ENCODE measurements at places on chromosomes 13 and 19. TPM values are rescaled to one million over a fixed set of nuclear protein-coding genes. Genes with fewer than 3 reads are reported as not detected.

GRCh38 chr19:452829-453228 is 8.0 kb downstream of the SHC2 start:
- DNase-seq: no peak
- H3K27me3 ChIP-seq: no peaks in the 10 kb centered on the region

- no peak for DNase-seq
- no peak overlapping the region for H3K4me3 ChIP-seq
- H3K27me3 ChIP-seq: no peaks in the 10 kb centered on the region
- peak overlapping the region; percentile 92 for H3K27ac ChIP-seq
- no peaks in the 10 kb centered on the region for H3K36me3 ChIP-seq
These were observed 39.6 kb upstream of the C1QTNF9 start for GRCh38 chr13:24269821-24270220.

DNA sequence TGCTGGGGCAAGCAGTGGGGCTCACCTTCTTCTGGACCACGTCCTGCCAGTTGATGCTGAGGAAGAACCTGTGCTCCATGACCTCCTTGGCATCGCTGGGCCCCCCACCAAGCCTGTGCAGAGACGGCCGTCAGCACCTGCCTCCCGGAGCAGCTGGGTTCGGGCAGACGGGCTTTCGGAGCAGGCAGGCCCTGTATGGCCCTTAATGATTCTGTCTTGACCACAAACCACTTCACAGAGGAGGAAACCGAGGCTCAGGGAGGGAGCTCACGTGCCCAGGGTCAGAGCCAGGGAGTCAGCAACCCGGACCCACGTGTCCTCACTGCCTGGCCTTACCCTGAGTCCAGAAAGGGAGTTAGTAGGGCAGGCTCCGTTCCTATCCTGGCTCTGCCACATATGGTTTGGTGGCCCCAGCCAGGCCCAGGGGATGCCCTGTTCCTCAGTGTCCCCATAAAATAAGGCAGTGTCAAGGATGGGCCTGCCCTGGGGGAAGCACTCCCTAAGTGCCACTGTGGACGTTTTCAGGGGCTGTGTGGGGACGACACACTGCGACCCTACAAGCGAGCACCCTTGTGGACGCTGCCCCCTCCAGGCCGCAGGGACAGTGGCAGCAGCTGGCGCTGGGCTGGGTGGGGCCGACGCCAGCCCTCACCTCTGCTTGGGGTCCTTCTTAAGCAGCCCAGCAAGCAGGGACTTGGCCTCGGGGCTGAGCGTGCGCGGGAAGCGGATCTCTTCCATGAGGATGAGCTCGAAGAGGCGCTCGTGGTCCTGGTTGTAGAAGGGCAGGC is 8.9 kb upstream of the CCNP start:
- no peak overlapping the region for H3K27ac ChIP-seq
- H3K4me1 ChIP-seq: peaks cover 8% of the 10 kb centered on the region
- DNase-seq: peak; percentile 41
- H3K27me3 ChIP-seq: no peaks in the 10 kb centered on the region

GRCh38 chr13:42075517-42075916 is 27.1 kb downstream of the DGKH start:
- H3K4me3 ChIP-seq: no peak overlapping the region
- no peaks in the 10 kb centered on the region for H3K27me3 ChIP-seq
- H3K36me3 ChIP-seq: no peaks in the 10 kb centered on the region
- DNase-seq: no peak

DNA sequence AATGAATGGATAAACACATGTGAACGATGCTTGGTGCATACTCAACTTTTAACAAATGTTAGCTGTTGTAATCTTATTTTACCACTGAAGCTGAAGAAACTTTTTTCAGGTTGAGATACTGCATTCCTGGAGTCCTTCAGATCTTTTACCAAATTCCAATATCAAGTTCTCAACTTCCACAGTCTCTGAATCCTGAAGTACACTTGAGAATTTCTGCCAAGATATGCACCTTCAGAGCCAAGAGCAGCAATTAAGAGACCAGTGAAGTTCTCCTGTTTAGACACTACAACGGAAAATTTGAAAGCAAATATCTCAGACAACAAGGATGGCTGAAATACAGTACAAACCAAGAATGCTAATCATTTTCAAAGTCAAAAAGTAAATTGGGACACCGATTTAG is 84.6 kb upstream of the MTIF3 start:
- H3K27ac ChIP-seq: no peak overlapping the region

GRCh38 chr13:41597348-41598041 is 140.1 kb downstream of the RGCC start:
- H3K27me3 ChIP-seq: no peaks in the 10 kb centered on the region
- no peak overlapping the region for H3K4me3 ChIP-seq
- H3K36me3 ChIP-seq: no peaks in the 10 kb centered on the region
- H3K27ac ChIP-seq: no peak overlapping the region
- DNase-seq: no peak
- peaks cover 10% of the 10 kb centered on the region for H3K4me1 ChIP-seq

Gene ZNF66
- 7.6 TPM for total RNA-seq

DNA sequence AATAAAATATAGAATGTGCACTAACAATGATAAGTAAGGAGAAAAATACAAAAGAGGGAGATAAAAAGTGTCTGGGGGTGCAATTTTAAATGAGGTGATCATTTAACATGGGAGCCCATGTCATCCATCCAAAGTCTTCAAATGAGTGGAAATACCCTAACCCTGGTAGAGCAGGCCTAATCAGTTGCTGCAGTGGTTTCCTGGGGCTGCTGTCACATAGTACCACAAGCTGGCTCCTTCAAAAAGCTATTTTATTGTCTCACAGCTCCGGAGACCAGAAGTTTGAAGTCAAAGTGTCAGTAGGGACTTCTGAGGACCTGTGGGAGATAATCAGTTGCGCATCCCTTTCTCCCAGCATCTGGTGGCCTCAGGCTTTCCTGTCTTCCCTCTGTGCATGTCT is 717.9 kb downstream of the DIAPH3 start:
- H3K4me3 ChIP-seq: no peak overlapping the region
- no peak overlapping the region for H3K27ac ChIP-seq
- H3K36me3 ChIP-seq: no peaks in the 10 kb centered on the region
- no peaks in the 10 kb centered on the region for H3K4me1 ChIP-seq
- DNase-seq: no peak

- H3K27me3 ChIP-seq: no peaks in the 10 kb centered on the region
- DNase-seq: no peak
- H3K4me1 ChIP-seq: peaks cover 76% of the 10 kb centered on the region
- H3K36me3 ChIP-seq: no peaks in the 10 kb centered on the region
- no peak overlapping the region for H3K27ac ChIP-seq
These were observed 35.7 kb downstream of the STK24 start for GRCh38 chr13:98541191-98541590.

DNA sequence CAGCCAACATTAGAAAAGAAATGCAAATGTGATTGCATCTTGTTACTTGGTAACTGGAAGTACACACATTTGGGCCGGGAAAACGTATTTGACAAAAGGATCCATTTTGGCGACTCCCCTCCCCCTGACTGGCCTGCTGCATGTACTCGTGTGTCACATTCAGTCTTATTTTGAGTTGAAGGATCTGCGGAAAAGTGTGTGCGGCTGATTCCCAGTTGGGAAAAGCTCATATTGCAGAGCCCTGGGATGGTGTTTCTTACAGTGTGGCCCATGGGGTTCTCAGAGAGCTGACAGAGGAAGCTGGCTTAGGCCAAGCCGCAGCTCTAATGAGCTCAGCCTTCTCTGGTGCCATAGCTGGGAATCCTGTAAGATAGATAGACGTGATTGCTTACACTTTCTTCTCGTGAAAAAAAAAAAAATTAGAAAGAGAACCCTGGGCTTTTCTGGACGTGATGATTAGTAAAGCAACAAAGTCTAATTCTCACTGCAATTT is 170.3 kb upstream of the ARGLU1 start:
- H3K27me3 ChIP-seq: no peaks in the 10 kb centered on the region
- no peaks in the 10 kb centered on the region for H3K4me1 ChIP-seq
- H3K27ac ChIP-seq: no peak overlapping the region
- no peaks in the 10 kb centered on the region for H3K36me3 ChIP-seq

- H3K4me1 ChIP-seq: peaks cover 34% of the 10 kb centered on the region
- no peak for DNase-seq
- H3K27me3 ChIP-seq: peaks cover 96% of the 10 kb centered on the region
- H3K4me3 ChIP-seq: peak overlapping the region; percentile 38
These were observed 14.9 kb downstream of the ZIC5 start for GRCh38 chr13:99956473-99957349.

DNA sequence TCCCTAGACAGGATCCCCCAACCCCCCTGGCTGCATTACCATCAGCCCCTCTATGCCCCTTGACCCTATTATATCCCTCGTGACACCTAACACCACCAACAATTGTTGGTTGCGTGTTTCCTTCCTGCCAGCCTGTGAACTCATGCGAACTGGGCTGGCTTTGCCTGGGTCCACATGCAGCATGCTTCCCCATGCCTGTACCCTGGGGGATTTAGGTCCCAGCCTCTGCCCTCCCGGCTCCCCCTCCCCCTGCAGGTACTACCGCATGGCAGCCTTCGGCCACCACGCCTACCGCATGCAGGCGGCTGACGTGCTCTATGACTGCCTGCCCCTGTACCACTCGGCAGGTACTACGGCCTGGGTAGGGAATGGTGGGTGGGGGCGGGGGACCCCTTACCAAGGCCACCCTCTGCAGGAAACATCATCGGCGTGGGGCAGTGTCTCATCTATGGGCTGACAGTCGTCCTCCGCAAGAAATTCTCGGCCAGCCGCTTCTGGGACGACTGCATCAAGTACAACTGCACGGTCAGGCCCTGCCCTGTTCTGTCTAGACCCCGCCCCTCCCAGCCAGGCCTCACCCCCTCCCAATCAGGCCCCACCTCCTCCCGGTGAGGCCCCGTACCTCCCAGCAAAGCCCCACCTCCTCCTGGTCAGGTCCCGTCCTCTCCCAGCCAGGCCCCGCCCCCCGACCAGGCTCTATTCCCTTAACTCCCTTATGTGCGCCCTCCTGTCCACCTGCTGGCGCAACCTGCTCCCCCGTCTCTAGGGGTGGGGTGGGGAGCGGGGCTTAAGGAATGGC is 18.5 kb downstream of the SLC27A1 start:
- H3K27me3 ChIP-seq: no peaks in the 10 kb centered on the region
- H3K36me3 ChIP-seq: no peaks in the 10 kb centered on the region
- H3K4me1 ChIP-seq: peaks cover 22% of the 10 kb centered on the region
- H3K4me3 ChIP-seq: peak overlapping the region; percentile 29
- DNase-seq: peak; percentile 94
- peak overlapping the region; percentile 59 for H3K27ac ChIP-seq

Gene ZNF93
- 3.7 TPM for total RNA-seq
